ENCODE measurements at places on chromosomes 7 and 10. TPM values are rescaled to one million over a fixed set of nuclear protein-coding genes. Genes with fewer than 3 reads are reported as not detected.

DNA sequence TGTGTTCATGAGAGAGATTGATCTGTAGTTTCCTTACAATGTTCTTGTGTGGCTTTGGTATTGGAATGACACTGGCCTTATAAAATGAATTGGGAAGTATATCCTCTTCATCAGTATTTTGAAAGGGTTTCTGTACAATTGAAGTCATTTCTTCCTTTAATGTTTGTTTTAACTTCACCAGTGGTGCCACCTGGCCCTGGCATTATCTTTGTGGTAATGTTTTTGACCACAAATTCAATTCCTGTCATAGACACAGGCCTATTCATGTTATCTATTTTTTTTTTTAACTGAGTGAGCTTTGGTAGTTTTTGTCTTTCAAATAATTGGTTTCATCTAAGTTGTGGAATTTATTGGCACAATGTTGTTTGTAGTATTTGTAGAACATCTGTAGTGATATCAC lies 127.7 kb downstream of the CDK14 start:
- H3K4me3 ChIP-seq, result no peak overlapping the region
- no peak for DNase-seq
- H3K4me1 ChIP-seq, result peaks cover 18% of the 10 kb centered on the region
- H3K36me3 ChIP-seq, result no peaks in the 10 kb centered on the region
- no peak overlapping the region for H3K27ac ChIP-seq

- H3K36me3 ChIP-seq, result no peaks in the 10 kb centered on the region
- no peak overlapping the region for H3K4me3 ChIP-seq
- no peaks in the 10 kb centered on the region for H3K4me1 ChIP-seq
- no peak for DNase-seq
- H3K27me3 ChIP-seq, result no peaks in the 10 kb centered on the region
These were observed 39.5 kb downstream of the GALNT17 start for GRCh38 chr7:71171476-71171875.

DNA sequence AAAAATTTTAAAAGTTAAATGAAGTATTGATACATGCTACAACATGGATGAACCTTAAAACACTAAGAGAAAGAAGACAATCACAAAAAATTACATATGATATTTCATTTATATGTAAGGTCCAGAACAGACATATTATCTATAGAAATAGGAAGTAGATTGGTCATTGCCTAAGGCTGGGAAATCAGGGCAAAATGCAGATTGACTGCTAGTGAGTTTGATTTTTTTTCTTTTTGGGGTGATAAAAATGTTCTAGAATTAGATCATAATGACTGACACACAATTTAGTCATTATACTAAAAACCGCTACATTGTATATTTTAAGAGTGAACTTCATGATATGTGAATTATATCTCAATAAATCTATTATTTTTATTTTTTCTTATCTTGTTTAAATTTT lies 88.3 kb downstream of the CPEB3 start:
- H3K4me3 ChIP-seq, result no peak overlapping the region
- no peak overlapping the region for H3K27ac ChIP-seq
- no peak for DNase-seq
- no peaks in the 10 kb centered on the region for H3K4me1 ChIP-seq

GRCh38 chr7:132246591-132246990 lies 329.7 kb downstream of the PLXNA4 start:
- no peaks in the 10 kb centered on the region for H3K27me3 ChIP-seq
- no peaks in the 10 kb centered on the region for H3K4me1 ChIP-seq
- no peak for DNase-seq
- no peaks in the 10 kb centered on the region for H3K36me3 ChIP-seq
- H3K27ac ChIP-seq, result no peak overlapping the region

CFAP58 gene
- total RNA-seq, result not detected

CD36 gene
- 35.5 TPM for total RNA-seq

SPDYE2 gene
- not detected for total RNA-seq

Data from Peyer's patch (tissue), 4 donors.